ENCODE measurements at places on chromosomes 1 and 21.

DNA sequence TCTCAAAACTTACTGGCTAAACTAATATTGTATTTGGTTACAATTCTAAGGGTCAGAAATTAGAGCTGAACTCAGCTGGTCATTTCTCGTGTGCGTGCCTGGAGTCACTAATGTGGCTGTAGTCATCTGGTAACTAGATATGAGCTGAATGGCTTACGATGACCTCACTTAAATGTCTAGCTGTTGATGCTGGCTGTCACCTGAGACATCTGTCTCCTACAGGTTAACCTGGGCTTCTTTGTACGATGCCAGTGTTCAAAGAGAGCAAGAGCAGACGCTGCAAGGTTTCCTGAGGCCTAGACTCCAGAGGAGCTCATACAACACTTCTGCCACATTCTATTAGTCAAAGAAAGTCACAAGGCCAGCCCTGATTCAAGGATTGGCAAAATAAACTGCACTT is 17.1 kb upstream of the ALG6 start:
- DNase-seq = no peak

- no peak for DNase-seq
Observed at GRCh38 chr1:85387781-85388180, 77.2 kb downstream of the DDAH1 start.

GRCh38 chr1:33815061-33815460 is 48.8 kb upstream of the HMGB4 start:
- no peak for DNase-seq

- no peak for DNase-seq
Observed at GRCh38 chr1:103931891-103932290, 182.2 kb downstream of the AMY1C start.

- no peak for DNase-seq
Observed at GRCh38 chr1:174337000-174337681, 110.6 kb upstream of the GPR52 start.

DNA sequence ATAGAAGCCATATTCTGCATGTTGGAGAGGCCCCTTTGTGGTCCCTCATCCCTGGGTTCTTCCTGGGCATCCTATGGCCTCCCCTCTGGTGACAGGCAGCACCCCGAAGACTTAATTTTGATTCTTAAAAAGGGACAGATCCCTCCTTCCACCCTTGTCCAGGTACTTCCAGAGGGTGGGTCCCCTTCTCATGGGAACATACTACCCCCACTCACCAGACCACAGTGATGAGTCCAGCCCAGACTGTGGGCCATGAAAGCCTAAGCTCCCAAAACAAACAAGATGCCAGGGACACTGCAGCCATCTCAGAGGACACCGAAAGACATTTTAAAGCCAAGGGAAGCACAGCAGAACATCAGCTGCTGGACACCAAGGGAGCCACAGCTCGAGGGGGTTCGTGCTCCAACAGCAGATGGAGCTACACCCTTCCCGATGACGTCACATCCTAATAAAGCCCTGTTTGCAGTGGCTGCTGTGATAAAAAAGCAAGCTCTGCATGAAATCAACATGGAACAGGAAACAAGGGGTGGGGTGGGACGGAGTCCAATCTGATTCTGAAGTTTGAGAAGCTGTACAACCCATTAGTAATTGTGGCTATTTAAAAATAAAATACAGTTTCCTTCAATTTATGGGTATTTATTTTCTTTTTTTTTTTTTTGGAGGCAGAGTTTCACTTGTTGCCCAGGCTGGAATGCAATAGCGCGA is 32.4 kb downstream of the GNB1 start:
- DNase-seq = no peak

- DNase-seq = no peak
Observed at GRCh38 chr1:167060141-167061072, 29.8 kb downstream of the GPA33 start.

DNA sequence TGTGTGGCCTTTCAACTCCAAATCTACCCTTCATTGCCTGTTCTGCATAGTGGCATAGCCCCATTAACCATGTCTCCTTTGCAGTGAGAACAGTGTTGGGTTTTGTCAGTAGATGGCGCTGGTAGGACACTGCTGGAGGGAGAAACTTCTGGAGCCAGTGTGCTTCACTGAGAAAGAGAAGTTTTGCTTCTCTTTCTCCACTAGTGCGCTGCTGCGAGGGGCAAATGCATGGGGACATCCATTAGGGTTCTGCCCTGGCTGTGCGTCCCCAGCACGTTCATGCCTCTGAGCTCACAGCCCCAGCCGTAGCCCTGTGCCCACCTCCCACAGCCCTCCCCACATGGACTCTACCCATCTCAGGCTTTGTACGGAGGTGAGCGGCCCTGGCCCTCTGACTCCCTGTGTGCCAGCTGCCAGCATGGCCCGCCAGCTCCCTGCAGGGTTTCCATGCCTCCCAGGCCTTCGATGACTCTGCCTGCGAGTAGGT is 53.1 kb downstream of the RIMS3 start:
- DNase-seq = peak; percentile 50

- no peak for DNase-seq
Observed at GRCh38 chr1:45327644-45328515, 1.2 kb downstream of the HPDL start.

- no peak for DNase-seq
Observed at GRCh38 chr1:90127288-90127953, 132.5 kb downstream of the ZNF326 start.

GRCh38 chr1:81954534-81955020 is 153.8 kb downstream of the ADGRL2 start:
- DNase-seq = no peak

GRCh38 chr1:64162151-64162550 is 41.3 kb upstream of the UBE2U start:
- no peak for DNase-seq

- DNase-seq = no peak
Observed at GRCh38 chr1:202935844-202936243, 8.8 kb upstream of the KLHL12 start.

DNA sequence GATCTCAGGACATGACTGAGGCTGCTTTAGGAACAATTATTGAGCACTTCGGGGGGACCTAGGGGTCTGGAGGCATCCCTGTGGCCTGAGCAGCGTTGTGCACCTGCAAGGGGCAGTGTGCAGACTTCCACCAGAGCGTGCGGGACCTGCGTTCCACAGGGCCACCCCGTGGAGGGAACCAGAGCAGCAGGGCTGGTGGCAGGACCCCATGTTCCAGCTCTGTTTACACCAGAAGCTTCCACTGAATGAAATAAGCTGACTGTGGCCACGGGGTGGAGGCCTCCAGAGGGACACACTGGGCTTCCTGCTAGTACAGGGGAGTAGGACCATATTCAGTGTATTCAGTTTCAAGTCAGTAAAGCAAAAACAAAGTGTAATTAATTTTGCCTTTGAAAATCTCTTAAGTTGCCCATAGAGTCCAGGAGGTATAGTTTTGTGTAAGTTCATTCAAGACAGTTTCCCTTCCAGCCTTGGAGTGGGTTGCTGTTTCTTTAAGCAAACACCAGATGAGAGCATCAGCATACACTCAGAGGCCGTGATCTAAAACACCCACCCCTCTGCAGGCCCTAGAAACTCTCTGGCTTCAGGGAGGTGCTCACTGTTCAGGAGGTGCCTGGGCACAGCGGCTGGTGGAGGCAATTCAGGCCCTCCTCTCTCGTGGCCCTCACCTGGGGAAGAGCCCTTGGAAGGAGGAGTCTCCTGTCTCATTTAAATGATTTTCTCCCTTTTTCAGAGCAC is 16.6 kb downstream of the SLC1A7 start:
- no peak for DNase-seq

DNA sequence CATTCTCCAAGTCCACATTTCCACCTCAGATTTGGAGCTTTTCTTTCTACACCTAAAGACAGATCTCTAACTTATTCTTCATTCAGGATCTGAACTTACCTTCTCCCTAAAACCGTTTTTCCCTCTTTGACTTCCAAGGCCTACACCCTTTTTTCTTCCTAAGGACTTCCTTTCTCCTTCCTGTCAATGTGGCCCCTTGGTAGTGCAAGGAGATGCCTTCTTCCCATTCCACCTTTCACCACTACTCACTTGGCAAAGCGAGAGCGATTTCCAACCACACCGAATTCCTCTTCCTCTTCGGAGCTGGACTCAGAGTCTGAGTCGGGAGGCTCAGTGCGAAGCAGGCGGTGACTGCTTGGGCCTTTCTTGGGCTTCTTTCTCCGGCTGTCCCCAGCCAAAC is 1.3 kb downstream of the EFCAB14 start:
- no peak for DNase-seq

GRCh38 chr1:178784131-178784536 is 59.1 kb downstream of the RALGPS2 start:
- no peak for DNase-seq

DNA sequence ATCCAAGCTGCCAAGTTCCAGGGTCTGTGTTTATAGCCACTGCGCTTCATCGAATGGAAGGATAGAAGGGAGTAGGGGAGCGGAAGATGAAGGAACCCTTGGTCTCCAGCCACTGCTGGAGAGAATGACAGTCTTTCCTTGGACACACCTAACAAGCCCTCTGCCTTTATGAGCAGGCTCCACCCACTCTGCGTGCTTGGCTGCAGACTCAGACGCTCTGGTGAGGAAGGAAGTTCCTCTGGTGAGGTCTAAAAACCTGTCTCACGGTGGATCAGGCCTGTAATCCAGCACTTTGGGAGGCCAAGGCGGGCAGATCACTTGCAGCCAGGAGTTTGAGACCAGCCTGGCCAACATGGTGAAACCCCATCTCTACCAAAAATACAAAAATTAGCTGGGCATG is 55.4 kb downstream of the MATN1 start:
- no peak for DNase-seq

DNA sequence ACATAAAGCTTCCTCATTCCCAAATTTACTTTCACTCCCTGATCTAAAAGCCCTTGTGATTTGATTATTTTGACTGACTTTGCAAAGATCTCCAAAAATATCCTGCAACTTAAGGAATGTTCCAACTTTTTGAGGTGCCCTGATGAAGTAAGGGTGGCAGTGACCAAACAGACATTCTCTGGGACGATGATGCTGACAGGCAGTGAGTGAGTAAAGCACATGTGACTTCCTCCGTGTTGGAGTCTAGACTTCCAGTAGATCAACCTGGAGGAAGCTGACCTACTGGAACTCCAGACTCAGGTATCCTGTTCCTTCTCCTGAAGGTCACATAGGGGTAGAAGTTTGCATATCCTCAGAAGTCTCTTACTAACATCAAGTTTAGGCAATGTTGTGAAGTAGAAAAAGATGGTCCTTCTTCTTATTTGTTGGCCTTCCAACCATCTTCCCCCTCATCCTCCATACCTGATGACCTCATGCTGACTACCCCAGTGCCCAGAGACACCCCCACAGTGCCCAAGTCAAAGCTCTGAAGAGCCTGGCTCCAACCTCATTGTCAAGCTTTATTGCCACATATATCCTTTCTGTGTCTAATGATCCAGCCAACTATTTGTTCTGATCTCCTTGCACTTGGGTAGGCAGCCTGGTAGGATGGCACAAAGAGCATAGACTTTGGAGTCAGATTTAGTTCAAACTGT is 16.0 kb downstream of the TNFSF4 start:
- no peak for DNase-seq

- no peak for DNase-seq
Observed at GRCh38 chr1:27368869-27369582, 2.3 kb upstream of the MAP3K6 start.

GRCh38 chr1:56133522-56134472 is 445.6 kb downstream of the PLPP3 start:
- DNase-seq = no peak

DNA sequence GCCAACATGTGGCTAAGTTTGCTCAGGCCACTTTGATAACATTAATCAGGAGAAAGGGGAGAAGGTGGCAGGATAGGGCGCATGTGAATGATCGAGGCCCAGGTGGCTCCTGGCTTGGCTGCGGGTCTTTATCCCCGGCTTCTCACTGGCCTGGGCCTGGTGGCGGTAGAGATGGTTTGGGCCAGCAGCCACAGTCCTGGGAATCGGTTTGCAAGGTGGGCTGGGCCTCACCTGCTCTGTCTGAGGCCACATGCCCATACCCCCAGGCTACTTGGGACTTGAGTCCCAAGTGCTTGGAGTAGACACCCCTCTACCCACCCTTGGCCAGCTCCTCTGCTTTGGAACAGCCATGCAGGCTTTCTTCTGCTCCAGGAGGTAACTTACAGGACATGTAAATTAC is 49.7 kb upstream of the DISP3 start:
- no peak for DNase-seq

- DNase-seq = no peak
Observed at GRCh38 chr1:234427950-234428646, 50.9 kb downstream of the TARBP1 start.

GRCh38 chr1:227033880-227034279 is 93.8 kb downstream of the COQ8A start:
- DNase-seq = no peak

- DNase-seq = peak; percentile 14
Observed at GRCh38 chr1:115062542-115063004, 26.7 kb downstream of the TSPAN2 start.

DNA sequence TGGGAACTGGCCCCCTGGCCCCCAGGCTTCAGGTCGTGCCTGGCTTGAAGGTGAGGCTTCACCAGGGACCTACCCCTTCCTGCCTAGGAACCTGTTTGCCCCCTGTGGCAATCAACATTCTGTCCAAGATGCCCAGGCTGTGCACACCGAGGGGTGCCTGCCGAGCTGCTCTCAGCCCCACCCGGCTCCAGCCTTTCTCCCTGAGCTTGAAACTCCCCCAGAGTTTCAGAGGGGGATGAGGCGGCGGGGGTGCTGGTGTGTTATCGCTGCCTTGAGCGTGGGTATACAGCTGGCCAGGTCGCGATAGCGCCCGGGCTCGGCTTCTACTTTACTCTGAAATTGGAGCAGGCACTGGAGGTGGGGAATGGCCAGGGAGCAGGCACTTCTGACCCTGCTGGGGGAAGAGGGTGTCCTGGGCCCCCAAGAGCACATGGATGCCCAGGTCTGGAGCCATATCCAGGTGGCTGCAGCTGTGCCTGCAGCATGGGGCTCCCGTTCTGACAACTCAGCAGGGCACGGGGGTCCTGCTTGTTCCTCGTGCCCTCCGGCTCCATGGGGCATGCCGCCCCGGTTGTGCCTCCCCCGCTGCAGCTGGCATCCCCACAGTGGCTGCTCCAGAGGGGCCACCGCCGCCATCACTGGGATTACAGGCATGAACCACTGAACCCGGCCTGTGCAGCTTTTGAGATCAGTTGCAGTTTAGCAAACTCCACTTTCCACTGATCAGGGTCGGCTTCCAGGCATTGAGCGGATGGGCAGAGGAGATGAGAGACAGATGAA is 29.8 kb downstream of the RYR2 start:
- no peak for DNase-seq

DNA sequence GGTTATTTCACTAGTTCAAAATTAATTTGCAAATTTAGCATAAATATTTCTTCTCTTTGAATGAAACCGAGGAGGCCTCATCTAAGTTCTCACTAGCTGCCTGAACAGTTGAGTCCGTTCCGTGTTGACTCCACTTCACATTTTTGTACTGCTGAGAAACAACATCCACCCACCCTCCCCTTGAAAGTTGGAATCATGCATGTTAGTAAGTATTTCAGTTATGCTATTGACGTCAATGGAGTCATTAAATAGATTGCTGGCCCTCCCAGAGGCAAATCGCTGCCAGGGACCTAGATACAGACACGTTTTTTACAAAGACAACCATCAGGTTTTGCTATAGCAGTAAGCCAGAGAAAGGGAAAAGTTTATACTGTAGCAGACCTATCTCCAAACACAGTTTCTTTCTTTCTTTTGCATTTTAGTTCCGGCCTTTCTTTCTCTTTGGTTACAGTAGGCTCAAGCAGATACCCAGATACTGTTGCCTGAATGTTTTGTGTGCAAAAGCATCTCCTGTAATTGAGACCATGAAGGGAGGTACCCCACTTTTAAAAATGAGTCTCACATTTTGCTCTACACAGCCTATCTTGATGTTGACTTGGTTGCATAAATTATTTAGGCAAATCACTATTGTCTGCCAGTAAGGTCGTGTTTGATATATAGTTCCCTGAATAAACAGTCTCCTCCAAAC is 262.6 kb upstream of the SGIP1 start:
- no peak for DNase-seq

- DNase-seq = no peak
Observed at GRCh38 chr1:210757677-210758076, 376.3 kb downstream of the KCNH1 start.
